Activated naive CD4-positive, alpha-beta T cell treated with anti-CD3 and anti-CD28 coated beads, Interleukin-2, amount 10 ng/mL, durations not matched to agents 7 days and 5 days (primary cell): ENCODE measurements at places on chromosomes 16 and 17.

DNA sequence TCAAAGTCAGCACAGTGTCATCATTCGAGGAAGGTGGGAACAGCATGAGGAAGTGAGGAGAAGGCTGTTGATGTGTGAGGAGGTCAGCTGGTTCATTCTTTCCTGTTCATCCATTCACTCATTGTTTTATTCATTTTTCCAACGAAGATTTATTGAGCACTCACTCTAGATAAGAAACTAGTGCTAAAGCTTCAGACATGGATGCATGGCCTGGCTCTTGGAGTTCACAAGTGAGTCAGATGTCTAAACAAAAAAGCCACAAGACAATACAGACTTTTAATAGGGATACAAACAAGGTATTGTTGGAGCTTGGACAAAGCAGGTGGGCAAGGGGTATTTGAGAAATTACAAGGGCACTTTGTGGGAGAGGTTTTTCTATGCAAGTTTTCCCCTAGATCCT, 31.3 kb upstream of the MPHOSPH6 start:
- H3K4me1 ChIP-seq: no peaks in the 10 kb centered on the region
- no peak overlapping the region for H3K4me3 ChIP-seq
- peaks cover 12% of the 10 kb centered on the region for H3K27me3 ChIP-seq
- DNase-seq: no peak

DNA sequence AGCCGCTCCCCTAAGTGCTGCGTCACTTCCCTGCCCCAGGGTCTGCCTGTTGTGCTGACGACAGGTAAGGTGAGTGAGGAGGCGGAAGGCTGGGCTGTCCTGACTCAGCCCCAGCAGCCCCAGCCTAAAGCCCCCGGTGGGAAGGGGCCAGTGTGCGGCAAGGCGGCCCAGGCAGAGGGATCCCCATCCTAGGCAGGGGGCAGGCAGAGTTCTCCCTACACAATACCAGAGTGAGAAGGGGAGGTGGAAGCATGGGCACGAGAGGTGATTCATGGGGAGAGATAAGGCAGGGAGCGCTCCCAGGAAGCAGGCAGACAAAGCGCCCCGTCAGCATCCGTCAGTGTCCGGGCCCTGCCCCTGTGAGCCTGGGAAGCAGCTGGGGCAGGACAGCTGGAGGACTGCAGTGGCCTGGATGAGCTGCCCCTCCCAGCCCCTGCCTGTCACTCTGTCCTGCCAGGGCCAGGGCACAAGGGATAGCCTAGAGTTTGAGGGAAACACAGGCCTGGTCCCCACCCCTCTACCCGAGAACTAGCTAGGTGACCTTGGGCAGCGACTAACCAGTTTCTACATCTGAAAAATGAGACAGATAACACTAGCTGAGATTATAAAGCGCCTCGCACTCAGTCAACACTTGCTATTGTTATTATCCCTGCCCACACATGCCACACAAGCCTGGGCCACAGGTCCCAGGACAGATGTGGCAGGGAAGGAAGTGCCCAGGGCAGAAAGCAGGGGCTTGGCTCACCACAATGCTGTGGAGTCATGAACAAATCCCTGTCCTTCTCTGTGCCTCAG, 3.8 kb downstream of the FAM83G start:
- H3K4me3 ChIP-seq: no peak overlapping the region
- H3K4me1 ChIP-seq: peaks cover 36% of the 10 kb centered on the region
- H3K27me3 ChIP-seq: peaks cover 4% of the 10 kb centered on the region
- H3K36me3 ChIP-seq: peaks cover 12% of the 10 kb centered on the region
- DNase-seq: no peak
- H3K27ac ChIP-seq: peak overlapping the region; percentile 37

DNA sequence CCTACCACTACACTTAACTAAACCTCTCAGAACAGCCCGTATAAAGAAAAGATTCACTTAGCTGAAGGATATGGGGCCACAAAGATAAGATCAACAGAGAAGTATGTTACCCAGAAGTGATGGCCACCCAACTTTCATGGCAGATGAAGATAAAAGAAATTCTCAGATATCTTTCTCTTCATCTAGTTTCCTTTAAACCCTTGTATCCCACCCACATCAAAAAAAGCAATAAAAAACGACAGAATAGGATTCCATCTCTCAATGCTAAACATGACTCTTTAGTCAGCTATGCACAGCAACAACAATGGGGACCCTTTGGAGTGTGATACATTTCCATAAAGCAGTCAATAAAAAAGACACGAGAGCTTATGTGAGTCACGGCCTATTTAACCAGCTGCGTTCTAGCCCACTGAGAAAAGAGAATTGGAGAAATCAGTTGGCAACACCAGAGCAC, 86.6 kb downstream of the SNX11 start:
- peak; percentile 30 for DNase-seq
- peaks cover 56% of the 10 kb centered on the region for H3K36me3 ChIP-seq
- H3K27ac ChIP-seq: peak overlapping the region; percentile 70
- H3K4me1 ChIP-seq: peaks cover 58% of the 10 kb centered on the region

DNA sequence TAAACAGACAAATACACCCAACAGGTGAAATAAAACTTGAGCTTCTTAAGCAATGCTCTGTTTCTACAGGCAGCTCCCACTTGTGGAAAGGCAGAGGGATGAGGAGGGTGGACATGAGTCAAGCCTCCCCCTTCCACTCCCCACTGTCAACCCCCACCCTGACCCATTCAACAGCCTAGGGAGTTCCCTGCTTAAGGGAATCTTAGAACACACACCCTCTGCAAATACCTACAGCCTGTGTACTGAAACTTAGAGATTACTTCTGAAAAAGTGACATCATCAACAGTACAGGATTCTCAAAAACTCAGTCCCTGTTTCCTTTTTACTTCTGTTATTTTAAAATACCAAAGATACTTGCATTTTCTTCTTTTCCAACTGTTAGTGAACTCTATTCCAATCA, 345.4 kb downstream of the SOX9 start:
- H3K27me3 ChIP-seq: no peaks in the 10 kb centered on the region
- no peak overlapping the region for H3K4me3 ChIP-seq
- no peaks in the 10 kb centered on the region for H3K4me1 ChIP-seq
- H3K36me3 ChIP-seq: no peaks in the 10 kb centered on the region
- no peak for DNase-seq

GRCh38 chr16:84732674-84733352, 33.0 kb downstream of the USP10 start:
- H3K36me3 ChIP-seq: peaks cover 11% of the 10 kb centered on the region
- H3K4me1 ChIP-seq: peaks cover 63% of the 10 kb centered on the region
- DNase-seq: no peak
